Activated CD8-positive, alpha-beta T cell treated with anti-CD3 and anti-CD28 coated beads, Interleukin-2, amount 10 ng/mL, durations not matched to agents 7 days and 5 days (primary cell): ENCODE measurements at places on chromosomes 5 and 9. TPM values are rescaled to one million over a fixed set of nuclear protein-coding genes. Genes with fewer than 3 reads are reported as not detected.

The NUTM2G gene
- not detected for total RNA-seq

DNA sequence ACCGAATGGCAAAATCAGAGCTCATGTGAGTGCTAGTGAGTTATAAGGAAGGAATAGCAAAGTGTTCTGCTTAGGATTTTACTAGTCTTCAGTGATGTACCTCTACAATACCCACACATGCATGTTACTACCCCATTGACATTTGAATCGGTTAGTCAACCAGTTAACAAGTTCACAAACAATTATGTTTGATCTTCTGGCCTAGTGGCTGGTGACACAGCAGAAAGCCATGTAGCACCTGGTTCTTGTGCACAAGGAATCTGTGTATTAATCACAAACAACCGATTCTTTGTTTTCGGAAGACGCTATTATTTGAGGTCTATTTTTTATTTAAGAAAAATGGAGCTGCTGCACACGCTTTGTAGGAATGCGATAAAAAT is 41.9 kb downstream of the NTRK2 start:
- no peak for DNase-seq

The DAP gene
- total RNA-seq: 61.0 TPM

The P4HA2 gene
- total RNA-seq: 11.4 TPM

DNA sequence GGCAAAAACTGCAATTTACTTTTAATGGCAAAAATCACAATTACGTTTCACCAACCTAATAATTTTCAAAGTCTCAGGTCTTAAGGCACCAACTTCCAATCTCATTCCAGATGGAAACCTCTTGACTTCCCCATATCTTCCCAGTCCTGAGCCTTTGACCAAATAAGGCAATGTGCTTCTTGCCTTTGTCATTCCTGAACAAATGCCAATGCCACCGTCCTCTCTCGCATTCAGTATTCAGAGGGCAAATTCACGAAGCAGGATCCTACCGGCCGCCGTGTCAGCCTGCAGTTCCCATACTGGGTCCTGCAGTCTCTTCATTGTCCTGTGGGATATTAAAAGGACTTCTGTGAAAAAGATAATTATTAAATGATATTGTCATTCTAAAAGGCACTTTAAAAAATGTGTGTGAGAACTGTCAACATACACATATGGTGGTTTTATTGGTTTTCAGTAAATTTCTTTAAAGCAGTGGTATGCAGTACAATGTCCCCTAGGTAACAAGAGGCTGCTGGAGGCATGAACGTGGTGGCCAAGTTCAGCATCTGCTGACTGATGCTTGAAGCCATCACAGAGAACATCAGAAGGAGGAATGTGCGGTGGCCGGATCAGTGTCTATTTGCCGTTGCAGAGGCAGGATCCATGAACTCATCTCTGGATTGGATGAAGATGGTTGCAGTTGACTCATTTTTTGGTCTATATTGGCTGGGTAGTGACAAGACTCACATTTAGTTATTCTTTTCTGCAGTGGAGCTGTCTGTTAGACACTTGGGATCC is 101.4 kb upstream of the IRX4 start:
- no peak for DNase-seq
